Fibroblast of mammary gland (primary cell): ENCODE measurements at places on chromosomes 2 and 18.

- no peak for DNase-seq
These were observed 8.7 kb downstream of the MAL start for GRCh38 chr2:95034221-95034620.

DNA sequence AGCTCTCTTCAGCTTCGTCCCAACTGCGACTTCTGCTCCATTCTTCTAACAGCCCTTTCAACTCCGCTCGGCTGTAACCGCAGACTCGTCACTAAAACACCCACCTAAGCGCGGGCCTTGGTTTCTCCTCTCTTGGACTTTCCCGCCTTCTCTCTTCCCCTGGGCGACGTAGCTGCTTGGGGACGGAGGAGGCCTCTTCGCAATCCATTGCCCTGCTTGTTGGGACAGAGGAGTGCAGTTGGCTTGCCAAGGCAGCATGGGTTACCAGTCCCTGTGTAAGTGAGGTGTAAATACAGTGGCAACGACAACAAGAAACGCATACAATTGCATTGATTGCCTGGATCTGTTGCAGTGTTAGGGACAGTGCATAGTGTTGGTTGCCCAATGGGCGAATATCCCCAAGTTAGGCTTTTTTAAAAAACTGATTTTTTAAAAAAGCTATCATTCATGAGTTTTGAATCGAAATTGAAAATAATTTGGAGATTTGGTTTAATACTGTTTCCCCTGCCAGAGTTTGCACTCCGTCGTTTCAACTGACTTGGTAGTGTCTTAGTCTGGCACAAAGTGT lies 484 bp upstream of the DARS1 start:
- DNase-seq = no peak

GRCh38 chr18:23822590-23823385 lies 133.5 kb downstream of the LAMA3 start:
- peak; percentile 66 for DNase-seq

DNA sequence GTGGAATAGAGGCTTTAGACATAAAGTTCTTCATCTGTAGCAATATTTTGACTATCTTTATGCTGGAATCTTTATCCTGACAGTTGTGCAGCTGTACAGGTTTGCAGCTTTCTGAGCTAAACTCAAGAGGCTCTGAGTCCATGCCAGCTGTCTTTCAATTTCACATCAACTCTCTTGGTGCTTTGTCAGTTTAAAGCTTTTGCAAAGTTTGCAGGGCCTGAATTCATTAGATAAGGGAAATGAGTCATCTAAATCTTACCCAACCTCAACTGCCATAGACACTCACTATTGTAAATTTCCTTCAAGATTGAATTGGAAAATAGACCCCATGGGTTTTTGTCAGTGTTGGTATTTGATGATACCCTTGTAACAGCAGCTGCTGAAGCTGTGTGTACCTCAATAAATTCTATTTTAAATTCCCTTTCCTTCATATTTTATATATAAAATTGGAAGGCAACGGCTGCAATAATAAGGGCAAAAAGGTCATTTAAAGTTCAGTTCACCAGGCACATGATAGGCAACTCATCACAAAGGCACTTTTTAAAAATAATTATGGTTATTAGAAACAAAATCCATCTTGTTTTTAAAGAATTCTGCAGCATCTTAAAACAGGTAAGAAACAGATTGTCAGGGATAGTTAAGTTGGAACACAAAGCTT lies 169.9 kb upstream of the SLC39A10 start:
- DNase-seq = peak; percentile 72

GRCh38 chr2:205324355-205324754 lies 357.9 kb upstream of the NRP2 start:
- no peak for DNase-seq

DNA sequence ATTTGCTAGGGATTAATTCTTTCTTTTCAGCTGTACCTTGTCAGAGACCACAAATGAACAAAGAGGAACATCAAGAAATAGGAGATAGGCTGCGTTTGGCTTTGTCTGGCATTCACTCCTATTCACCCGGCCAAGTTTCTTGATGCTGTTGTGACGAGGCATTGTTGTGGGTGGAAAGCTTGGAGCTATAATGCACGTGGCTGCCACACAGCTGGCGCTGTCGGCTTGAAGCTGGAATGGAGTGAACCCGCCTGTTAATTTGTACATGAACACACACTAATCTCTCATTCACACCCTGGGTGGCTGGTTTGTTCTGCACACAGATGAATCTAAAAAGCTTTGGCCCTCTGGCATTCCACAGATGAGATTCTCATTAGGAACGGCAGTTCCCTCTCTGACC lies 274.9 kb upstream of the GYPC start:
- no peak for DNase-seq
